ENCODE measurements at places on chromosomes 4 and X.

DNA sequence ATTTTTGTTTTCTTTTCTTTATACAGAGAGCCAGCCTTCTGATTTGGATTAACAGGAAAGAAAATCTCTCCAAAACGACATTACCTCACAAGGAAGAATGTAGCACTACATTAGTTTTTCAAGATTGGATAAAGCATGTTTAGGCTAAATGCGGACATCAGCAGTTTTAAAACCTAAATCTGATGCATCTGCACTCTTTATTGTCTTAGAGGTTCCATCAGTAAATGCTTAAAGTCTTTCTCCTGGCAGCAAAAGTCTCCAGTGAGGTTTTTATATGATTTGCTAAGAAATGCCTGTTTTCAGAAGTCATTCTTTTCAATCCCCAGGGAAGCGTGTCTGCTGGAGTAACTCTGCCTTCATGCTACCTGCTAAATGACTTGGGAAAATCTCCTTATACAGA, 912.9 kb upstream of the INTU start:
- no peak for DNase-seq

GRCh38 chrX:51876441-51876840, 17.0 kb upstream of the MAGED1 start:
- DNase-seq = no peak

- DNase-seq = no peak
Measured at GRCh38 chr4:127624173-127624572, 8.6 kb upstream of the INTU start.

DNA sequence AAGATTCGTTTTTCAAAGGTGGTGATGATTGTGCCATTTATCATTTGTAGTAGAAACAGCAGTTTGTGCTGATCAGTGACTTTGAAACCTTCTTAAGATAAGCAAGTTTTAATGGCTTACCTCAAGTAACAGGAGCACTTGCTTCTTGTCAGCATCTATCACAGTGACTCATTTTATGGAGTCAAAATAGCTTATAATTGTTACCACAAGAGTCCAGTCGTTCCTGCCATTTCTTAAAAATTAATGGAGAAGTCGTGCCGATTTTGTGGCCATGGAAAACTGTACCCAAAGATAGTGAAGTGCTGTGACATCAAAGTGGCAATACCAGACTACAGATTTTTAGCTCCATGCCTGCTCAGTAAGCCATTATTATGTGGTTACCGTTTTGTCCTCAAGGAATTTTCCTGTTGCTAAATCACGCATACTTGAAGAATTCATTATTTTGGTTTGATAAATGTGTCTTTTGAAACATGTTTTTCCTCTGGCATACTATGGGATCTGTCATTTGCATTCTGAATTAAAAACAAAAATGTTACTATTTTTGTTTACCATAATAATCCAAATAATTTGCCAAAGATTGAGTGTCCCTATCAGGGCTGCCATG, 129.9 kb downstream of the CBR4 start:
- no peak for DNase-seq

- peak; percentile 40 for DNase-seq
Measured at GRCh38 chr4:2937146-2937857, 25.9 kb downstream of the NOP14 start.

DNA sequence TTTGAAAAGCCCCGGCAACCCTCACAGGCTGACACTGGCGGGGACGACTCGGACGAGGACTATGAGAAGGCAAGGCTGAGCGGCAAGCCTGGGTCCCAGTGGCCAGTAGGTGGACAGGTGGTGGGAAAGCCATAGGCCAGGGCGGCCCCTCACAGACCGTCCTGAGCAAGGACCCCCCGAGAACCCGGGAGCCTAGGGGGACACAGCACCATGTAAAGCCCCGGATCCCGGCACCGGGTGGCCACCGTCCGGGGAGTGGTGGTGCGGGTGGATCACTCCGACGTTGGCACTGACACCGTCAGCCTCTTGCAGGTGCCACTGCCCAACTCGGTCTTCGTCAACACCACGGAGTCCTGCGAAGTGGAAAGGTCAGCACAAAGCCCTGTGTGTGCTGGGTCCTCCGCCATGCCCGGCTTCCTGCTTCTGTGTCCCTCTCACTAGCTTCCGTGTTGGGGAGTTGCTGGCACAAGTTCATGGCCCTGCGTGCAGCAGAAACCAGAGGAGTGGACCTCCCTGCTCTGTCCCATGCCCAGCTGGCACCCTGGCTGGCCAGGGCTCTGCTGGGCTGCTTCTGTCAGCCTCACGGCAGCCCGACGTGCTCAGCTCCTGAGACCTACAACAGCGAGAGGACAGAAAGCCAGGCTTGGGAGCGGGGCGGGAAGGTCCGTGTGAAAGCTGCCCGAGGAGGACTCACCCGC, 11.9 kb upstream of the ADD1 start:
- no peak for DNase-seq

- no peak for DNase-seq
Measured at GRCh38 chrX:109842611-109843010, 109.6 kb upstream of the ACSL4 start.

DNA sequence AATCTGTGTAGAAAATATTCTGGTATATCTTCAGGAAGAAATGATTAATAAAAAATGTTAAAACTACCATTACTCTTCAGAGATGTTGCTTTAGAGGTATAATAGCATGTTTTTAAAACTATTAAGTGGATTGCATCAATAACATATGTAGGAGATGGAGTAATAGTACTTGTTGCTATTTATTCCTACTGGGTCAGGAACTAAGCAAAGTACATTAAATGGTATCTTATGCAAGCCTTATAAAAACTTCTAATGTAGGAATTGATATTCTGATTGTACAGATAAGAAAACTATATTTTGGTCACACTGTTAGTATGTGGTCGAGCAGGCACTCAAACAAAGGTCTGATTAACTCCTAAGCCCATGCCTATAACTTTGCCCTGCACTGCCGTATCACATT, 31.4 kb upstream of the PDLIM5 start:
- DNase-seq = no peak

DNA sequence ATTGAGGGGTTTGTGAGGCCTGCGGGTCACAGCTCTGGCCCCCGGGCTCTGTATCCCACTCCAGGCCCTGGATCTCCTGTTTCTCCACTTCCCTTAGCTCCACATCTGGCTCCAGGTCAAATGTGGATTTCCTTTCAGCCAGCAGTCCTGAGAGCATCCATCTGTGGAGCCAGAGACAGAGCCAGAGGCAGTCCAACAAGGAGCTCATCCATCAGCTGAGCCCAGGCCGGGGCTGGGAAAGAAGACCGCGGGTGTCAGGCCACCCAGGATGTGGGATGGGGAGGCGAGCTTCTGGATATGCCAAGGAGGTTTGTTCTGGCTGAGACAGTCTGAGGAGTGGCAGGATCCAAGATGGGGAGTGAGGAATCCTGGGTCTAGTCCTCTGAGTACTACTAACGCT, 91.7 kb downstream of the EFNB1 start:
- no peak for DNase-seq

DNA sequence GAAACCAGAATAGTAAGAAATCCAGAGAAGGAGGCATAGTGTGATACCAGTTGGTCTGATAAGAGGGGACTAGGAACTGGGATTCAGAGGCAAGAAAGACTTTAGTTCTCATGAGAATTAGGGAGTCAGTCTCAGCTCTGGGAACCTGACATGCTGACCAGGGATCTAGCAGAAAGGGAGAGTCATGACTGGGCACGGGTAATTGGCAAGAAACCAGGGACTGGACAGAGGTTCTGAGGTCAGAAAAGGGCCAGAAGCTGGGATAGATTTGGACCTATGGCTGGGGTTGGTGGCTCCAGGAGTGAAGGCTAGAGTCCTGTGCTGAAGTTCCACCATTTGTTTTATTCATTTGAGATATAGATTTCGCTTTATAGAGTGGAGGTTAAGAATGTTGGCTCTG, 110.2 kb upstream of the C1GALT1C1 start:
- DNase-seq = no peak
